ENCODE measurements at places on chromosomes 7 and 10. TPM values are rescaled to one million over a fixed set of nuclear protein-coding genes. Genes with fewer than 3 reads are reported as not detected.

Gene OPALIN
- total RNA-seq = not detected

Gene CDC14C
- total RNA-seq = not detected

Gene OR6B1
- total RNA-seq = not detected

Gene ADRB1
- 54.4 TPM for total RNA-seq

Gene CCDC172
- total RNA-seq = not detected

Gene ZNF680
- total RNA-seq = 5.9 TPM

Gene RNF32
- 0.44 TPM for total RNA-seq

Gene IKZF1
- total RNA-seq = under 0.01 TPM

Gene FOXK1
- 17.7 TPM for total RNA-seq

Gene SNX10
- total RNA-seq = 1.3 TPM

Gene TMEM176B
- not detected for total RNA-seq

Gene ZNF735
- not detected for total RNA-seq

Gene NUTM2E
- not detected for total RNA-seq

Gene IPMK
- total RNA-seq = 4.8 TPM

Gene MYOZ1
- total RNA-seq = not detected

Gene NCF1
- not detected for total RNA-seq

Gene SLC18A3
- total RNA-seq = not detected

Gene SPAM1
- not detected for total RNA-seq

Gene FOXI2
- total RNA-seq = not detected

Gene MYH16
- 0.22 TPM for total RNA-seq

Gene VAX1
- not detected for total RNA-seq

Gene HOXA3
- 2.4 TPM for total RNA-seq

Gene CNPY1
- not detected for total RNA-seq

Gene GNGT1
- not detected for total RNA-seq

Gene LRGUK
- under 0.01 TPM for total RNA-seq

Gene DMBT1
- total RNA-seq = not detected

Gene EGR2
- total RNA-seq = under 0.01 TPM

Gene CASP2
- total RNA-seq = 11.6 TPM
